Lung microvascular endothelial cell (primary cell): ENCODE measurements at places on chromosomes 6 and 20. TPM values are rescaled to one million over a fixed set of nuclear protein-coding genes. Genes with fewer than 3 reads are reported as not detected.
A peak's percentile ranks its signal among the peaks of the same experiment; 100 is the strongest.

The COL9A3 gene
- total RNA-seq: 0.44 and 0.99 TPM in 2 replicates

The OR11A1 gene
- not detected in 2 replicates for total RNA-seq

DNA sequence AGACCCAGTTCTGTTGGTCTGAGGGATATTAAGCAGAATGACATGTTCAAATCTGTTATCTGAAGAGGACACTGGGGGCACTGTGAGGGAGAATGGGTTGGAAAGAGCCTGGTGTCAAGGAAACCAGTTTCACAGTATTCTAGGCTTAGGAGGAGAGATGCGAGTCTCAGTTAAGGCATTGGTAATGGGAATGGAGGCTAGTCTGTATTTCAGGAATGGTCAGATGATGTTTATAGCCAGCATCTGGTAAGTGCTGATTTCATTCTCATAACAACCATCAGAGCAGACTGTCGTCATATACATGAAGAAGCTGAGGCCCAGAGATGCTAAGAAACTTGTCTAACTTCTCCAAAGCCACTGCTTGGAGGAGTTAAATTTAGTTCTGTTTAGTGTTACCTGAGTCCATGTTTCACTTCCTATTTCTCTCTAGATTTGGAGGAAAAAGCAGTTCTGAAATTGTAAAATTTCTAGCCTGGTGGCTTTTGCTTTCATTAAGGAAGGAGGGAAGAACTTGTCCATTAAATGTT lies 242.0 kb downstream of the ARID1B start:
- no peak for DNase-seq

- DNase-seq: no peak
Observed at GRCh38 chr20:49867453-49868215, 47.7 kb downstream of the SPATA2 start.

- peak; percentile 7 for DNase-seq
Observed at GRCh38 chr6:83854001-83854501, 891 bp downstream of the RIPPLY2 start.
